ENCODE measurements at places on chromosomes 2 and 18.

DNA sequence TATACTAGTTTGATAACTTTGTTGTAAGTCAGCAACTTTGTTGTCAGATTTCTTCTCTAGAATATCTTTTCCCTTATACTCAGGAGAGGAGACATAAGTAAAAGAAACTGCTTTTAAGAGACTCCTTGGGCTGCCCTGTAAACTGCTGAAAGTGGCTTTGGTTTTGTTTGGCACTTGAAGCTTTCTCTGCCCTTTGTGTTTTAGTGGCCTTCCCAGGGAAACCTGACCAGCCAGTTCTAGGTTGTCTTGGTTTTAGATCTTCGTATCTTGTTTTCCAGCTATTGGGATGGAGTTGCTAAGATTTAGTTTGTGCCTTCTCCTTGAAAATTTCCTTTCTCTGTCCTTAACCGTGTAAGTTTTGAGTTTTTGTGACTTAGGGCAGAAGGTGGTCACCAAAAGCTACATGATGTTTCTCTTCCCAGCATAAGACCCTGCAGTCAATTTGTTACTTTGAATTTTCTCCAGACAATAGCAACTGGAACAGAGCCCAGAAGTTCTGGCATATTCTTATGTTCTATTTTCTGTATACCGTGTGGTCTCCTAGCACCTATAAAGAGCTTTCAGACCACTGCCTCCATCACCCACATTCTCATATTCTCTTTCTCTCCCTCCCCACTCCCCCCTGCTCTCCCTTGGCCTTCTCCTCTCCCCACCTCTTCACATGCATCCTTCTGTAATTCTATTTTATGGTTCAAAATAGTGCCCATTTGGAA, 81.1 kb downstream of the BOLA3 start:
- DNase-seq = no peak

GRCh38 chr2:237536083-237536415, 30.3 kb upstream of the PRLH start:
- no peak for DNase-seq

DNA sequence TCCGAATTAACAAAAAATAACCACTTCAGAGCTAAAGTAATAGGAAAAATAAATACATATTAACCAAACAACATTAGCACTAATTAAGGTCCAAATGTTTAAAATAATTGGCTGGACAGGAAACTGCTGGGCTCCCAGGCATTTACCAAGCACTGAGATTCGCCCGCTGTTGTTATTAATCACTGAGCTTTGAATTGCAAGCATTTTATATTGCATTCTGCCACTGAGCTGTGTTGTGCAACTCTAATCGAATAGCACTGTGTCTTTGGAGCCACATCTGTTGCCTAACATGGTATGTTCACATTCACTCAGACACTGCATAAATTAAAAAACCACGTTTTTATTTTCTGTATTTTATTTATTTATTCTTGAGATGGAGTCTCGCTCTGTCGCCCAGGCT, 88.9 kb downstream of the SOWAHC start:
- no peak for DNase-seq

- DNase-seq = no peak
Measured at GRCh38 chr2:74097574-74097973, 50.1 kb downstream of the BOLA3 start.

DNA sequence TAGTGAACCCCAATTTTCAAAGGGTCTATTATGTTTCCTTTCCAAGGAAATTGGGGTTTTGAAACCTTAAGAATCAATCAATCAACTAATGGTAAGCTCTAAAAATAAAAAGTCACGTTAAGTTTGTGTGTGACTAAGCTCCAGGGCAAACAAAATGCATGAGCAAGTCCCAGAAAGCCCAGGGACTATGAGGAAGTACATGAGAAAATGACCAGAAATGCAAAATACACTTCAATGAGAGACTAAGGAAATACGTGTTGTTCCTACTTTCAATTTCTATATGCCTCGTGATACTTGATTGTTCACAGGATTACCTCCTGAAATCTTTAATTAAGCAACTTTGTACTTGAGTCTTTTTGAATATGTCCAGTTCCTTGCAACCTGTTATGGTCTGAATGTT, 684.4 kb upstream of the SYT4 start:
- no peak for DNase-seq

- DNase-seq = no peak
Measured at GRCh38 chr18:58927659-58928058, 63.0 kb downstream of the ZNF532 start.

Measured in liver (tissue), 10 donors.